ENCODE measurements at places on chromosomes 7 and 10. TPM values are rescaled to one million over a fixed set of nuclear protein-coding genes. Genes with fewer than 3 reads are reported as not detected.

The RGS10 gene
- total RNA-seq = 22.6 TPM

GRCh38 chr10:119575506-119575905, 21.3 kb downstream of the TIAL1 start:
- no peaks in the 10 kb centered on the region for H3K36me3 ChIP-seq
- H3K27me3 ChIP-seq = no peaks in the 10 kb centered on the region
- H3K4me3 ChIP-seq = no peak overlapping the region
- H3K27ac ChIP-seq = no peak overlapping the region
- DNase-seq = no peak
- H3K4me1 ChIP-seq = no peaks in the 10 kb centered on the region

The TMEM213 gene
- total RNA-seq = not detected

The CTAGE15 gene
- total RNA-seq = not detected

The NUTM2E gene
- total RNA-seq = 0.14 TPM

The RAMP3 gene
- total RNA-seq = not detected

DNA sequence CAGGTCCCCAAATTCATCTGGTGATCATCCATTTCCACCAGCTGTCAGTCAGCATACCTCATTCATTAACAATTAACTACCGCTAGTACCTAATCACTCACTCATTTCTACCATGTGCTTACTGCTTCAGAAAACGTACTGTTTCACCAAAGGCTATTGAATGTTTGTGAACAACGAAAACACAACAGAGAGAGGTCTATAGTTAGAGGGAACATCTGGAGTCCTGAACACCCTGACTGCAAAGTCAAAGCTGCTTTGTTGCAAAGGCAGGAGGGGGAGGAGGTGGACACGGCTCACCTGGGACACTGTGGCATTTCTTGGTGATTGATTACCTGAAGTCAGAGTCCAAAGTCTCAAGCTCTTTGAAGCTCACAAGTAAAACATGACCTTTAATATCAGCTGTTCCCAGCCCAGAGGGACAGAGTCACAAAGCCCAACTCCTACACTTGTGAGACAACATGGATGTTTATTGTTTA, 342.3 kb upstream of the ADARB2 start:
- peak; percentile 91 for DNase-seq
- 0 out of 2 replicates have a peak, but pooled peaks cover 3% of the 10 kb centered on the region for H3K36me3 ChIP-seq
- no peak overlapping the region for H3K4me3 ChIP-seq

The SPRN gene
- total RNA-seq = not detected

- no peaks in the 10 kb centered on the region for H3K36me3 ChIP-seq
- H3K4me1 ChIP-seq = no peaks in the 10 kb centered on the region
- H3K27ac ChIP-seq = no peak overlapping the region
Measured at GRCh38 chr10:8238986-8239385, 184.5 kb downstream of the GATA3 start.

The APBB1IP gene
- 0.16 TPM for total RNA-seq

DNA sequence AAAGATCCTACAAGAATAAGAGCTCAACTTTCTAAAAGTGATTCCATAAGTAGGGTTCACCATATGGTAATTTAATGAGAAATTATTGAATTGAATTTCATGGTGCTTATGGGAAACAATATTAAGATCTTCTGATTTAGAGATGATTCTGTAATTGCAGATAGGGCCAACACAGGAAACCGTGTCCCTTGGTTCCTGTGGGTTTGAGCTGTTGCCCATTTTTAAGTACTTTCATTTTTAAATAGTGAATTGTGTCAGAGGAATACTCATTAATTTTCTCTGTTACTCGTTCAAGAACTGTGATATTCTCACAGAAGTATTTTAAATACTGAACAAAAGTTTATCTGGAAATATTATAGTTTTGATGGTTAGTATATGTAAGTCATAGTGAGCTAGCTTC, 129.2 kb downstream of the SRI start:
- H3K4me1 ChIP-seq = no peaks in the 10 kb centered on the region
- no peak for DNase-seq
- H3K4me3 ChIP-seq = no peak overlapping the region
- no peak overlapping the region for H3K27ac ChIP-seq

DNA sequence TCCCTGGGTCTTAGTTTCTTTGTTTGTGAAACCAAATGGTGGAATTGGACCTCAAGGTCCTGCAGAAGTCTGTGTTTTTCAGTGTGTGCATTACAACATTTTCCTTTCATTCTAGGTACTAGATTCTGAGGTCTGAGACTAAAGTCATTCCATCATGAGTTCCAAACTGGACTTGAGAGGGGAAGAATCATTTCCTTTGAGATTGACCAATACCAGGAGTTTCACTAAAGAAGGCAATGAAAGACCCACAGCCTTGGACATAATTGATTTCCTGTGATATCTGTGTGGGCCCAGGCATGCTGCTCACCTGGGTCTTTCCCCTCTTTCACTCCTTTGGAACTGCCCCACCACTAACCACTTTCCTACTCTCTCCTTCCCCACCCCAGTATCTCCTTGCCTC, 18.2 kb downstream of the TAS2R41 start:
- no peak overlapping the region for H3K4me3 ChIP-seq
- H3K27ac ChIP-seq = no peak overlapping the region
- H3K36me3 ChIP-seq = no peaks in the 10 kb centered on the region
- H3K27me3 ChIP-seq = no peaks in the 10 kb centered on the region

The CPA4 gene
- 0.59 TPM for total RNA-seq
